Liver (tissue), 10 donors: ENCODE measurements at places on chromosomes 6 and 20. TPM values are rescaled to one million over a fixed set of nuclear protein-coding genes. Genes with fewer than 3 reads are reported as not detected.

RBBP8NL gene
- total RNA-seq, result under 0.01 TPM

MOCS1 gene
- 36.2 TPM for total RNA-seq

CNKSR3 gene
- total RNA-seq, result 22.7 TPM

RIPPLY2 gene
- not detected for total RNA-seq

DYNLT2 gene
- 1.5 TPM for total RNA-seq

PRDM13 gene
- total RNA-seq, result not detected

CALHM6 gene
- total RNA-seq, result 22.4 TPM

DNMT3B gene
- total RNA-seq, result 2.8 TPM

KIF13A gene
- 13.7 TPM for total RNA-seq

PAX1 gene
- total RNA-seq, result not detected

ZNF335 gene
- 9.1 TPM for total RNA-seq

DDO gene
- total RNA-seq, result 11.1 TPM

SYCP2 gene
- total RNA-seq, result 0.42 TPM

FAM162B gene
- 1.0 TPM for total RNA-seq
